Activated naive CD8-positive, alpha-beta T cell treated with anti-CD3 and anti-CD28 coated beads for 36 hours (primary cell): ENCODE measurements at places on chromosomes 1 and 21.

- DNase-seq, result no peak
Observed at GRCh38 chr1:169941982-169942830, 48.5 kb upstream of the SCYL3 start.

GRCh38 chr1:180585994-180586359 lies 27.2 kb downstream of the OVAAL start:
- DNase-seq, result no peak

DNA sequence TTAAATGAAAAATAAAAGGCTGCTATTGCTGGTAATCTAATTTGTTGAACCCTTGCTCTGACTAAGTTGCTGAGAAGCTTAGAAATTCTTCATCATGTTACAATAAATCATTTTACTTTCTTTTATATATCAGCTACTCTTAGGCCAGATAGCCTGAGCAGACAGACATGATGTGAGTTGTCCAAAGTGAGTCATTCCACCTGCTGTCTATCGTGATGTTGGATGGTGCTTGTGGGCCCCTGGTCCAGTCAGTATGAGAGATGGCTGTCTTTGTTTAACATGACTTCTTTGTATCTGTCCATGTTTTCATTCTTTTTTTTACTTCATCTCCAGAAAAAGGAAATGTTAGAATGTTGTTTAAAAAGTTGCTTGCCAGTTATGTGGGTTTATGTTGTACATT lies 188.8 kb downstream of the ADGRL2 start:
- DNase-seq, result no peak

- no peak for DNase-seq
Observed at GRCh38 chr1:115651391-115651790, 9.6 kb downstream of the VANGL1 start.

DNA sequence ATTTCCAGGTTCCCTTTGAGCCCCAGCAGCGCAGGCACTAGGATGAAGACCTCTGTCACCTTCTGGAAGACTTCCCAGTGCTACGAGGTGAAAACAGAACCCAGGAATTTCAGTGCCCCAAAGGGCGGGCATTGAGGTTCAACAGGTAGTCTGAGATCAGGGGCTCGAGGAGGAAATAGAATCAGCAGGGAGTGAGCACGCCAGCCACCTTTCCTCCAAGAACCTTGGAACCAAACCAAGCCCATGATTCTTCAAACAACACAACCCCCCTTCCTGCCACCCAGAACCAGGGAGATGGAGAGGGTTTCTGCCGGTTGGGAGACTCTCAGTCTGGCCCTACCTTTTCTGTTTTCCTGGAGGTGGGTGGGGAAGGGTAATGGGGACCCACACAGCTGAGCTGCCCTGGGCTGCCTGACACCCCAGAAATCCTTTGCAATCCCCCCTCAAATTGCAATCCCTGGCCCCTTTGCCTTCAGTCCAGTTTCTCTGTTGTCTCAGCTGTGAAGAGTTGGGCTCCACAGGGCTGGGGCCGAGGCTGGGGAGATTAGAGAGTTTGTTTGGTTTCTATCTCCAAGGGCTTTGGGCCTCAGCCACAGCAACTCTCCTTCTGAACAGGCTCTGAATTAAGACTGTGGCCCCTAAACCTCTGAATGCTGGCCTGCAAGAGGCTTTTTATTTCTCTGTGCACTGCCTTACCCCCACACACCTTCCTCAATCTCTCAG lies 11.9 kb downstream of the SLC41A1 start:
- DNase-seq, result no peak

DNA sequence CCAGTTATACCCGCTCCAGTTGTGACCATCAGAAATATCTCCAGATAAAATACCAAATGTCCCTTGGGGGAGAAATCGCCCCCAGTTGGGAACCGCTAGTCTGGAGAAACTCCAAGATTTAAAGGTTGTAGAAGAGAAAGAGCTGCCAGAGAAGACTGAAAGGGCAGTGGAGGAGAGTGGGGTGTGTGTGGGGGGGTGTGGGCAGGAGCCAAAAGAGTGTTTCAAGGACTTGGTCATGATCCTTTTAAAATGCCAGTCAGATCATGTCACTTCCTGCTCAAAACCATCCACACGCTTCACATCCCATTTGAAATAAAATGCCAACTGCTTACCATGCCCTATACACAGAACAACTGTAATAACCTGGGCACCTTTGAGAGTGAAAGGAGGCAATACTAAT lies 3.4 kb upstream of the HEYL start:
- DNase-seq, result no peak

DNA sequence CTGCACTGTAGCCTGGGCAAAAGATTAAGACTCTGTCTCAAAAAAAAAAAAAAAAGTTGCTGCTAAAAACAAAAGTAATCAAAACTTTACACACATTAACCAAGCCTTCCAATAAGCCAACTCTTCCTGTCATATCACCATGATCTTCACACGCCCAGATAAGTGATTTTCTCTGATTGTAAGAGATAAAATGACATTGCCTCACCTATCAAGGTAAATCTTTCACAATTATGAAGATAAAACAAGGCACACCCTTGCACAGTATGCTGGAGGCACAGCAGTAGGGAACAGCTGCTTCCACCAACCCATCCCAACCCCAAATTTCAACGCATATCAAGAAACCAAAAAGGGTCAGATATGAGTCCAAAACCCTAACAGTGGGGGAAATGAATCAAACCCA lies 8.8 kb upstream of the TIAM1 start:
- no peak for DNase-seq

- no peak for DNase-seq
Observed at GRCh38 chr21:33461538-33462250, 18.1 kb downstream of the TMEM50B start.

DNA sequence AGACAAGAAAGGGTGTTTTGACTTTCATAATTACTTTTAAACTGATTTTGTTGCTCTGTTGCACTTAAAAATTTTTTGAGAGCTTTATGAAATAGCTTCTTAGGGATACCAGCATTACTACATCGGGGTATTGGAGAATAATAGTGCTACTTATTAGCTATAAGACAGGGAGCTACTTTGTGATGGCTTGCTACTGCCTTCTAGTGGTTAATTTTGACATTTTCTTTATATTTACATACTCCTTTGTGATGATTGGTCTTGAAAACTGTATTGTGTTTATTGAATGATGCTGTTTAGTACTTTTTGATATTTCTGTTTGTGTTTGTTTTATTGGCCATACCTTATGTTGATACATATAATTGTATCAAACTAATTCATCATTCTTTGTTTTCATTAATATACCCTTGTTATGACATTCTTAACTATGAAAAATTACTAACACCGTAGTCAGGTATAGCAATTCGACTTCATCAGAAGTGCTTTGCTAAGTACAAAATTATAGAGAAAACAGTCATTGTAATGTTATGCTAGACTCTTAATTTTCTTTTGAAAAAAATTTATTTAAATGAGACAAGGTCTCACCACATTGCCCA lies 85.5 kb downstream of the CLIC4 start:
- DNase-seq, result no peak

DNA sequence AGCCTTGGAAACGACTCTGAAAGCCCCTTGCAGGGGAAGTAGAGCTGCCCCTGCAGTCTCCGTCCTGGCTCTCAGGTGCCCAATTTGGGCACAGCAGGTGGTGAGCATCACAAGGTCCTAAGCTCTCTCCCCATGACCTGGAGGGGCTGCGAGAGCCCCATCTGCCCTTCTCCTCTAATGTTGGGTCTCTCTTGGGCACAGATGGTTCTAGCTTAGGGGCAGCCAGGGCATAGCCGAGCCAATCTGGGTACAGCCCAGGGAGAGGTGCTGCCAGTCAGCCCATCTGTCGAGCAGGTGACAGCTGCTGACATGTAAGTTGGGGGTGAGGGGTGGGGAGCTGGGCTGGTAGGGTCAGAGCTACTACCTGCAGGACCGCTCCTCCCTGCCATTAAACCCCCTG lies 50.7 kb downstream of the SYT2 start:
- no peak for DNase-seq

- no peak for DNase-seq
Observed at GRCh38 chr1:4675454-4676186, 21.2 kb downstream of the AJAP1 start.

DNA sequence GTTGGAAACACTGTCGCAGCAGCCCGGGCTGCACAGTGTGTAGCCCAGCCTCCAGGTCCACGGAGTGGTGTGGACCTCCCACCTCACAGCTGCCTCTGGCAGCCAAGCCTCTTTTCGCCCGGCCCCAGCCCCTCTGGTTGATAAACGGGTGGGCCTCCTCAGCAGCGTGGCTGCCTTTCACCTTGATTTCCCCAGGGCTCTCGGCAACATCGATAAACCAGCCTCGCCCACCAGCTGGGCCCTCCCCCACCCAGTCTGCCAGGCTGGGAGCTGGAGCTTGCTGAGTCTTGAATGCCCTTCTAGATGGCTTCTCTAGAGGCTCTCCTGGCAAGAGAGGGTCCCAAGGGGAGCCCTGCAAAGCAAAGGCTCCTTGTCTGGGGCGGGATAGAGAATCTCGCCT lies 31.0 kb upstream of the LHX4 start:
- no peak for DNase-seq

- no peak for DNase-seq
Observed at GRCh38 chr21:44557491-44558328, 885 bp downstream of the KRTAP10-3 start.

DNA sequence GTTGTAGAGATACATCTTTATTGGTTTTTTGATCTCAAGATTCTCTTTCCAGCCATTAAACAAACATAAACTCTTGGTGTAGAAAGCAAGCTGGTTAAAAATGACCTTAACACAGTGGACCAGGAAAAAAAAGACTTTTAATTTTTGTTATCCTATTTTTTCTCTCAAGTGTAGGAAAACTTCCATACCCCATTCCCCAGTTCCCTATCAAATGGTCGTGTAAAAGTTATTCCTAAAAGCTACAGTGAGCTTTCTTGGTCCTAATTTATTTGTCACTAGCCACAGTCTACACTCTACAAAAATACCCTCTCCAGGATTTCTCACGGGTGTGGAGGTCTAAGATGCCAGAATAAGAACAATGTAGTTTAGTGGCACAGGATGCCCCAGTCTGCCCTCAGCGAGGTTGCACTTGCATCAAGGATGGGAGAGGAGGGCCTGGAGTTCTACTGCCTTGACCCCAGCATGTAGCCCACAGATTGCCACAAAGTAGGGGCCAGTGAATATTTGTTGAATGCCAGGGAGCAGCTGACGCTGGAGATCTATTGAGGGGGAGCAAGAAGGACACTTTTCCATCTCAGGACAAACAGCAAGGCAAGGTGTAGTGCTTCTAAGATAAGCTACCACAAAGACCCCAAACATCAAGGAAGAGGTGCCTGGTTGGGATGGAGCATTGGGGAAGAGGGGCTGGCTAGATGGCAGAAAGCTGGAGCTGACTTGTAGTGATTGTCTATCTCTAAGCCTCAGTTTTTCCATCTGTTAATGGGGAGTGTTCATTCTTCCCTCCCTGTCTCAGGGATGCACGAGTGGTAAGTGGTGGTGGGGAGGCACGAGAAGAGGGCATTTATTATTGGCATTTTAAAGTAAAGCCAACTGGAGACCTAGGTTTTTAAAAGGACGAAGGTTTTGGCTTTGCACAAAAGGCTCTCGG lies 1.8 kb downstream of the MYCL start:
- DNase-seq, result no peak

- DNase-seq, result no peak
Observed at GRCh38 chr1:234139966-234140365, 233.3 kb upstream of the COA6 start.

DNA sequence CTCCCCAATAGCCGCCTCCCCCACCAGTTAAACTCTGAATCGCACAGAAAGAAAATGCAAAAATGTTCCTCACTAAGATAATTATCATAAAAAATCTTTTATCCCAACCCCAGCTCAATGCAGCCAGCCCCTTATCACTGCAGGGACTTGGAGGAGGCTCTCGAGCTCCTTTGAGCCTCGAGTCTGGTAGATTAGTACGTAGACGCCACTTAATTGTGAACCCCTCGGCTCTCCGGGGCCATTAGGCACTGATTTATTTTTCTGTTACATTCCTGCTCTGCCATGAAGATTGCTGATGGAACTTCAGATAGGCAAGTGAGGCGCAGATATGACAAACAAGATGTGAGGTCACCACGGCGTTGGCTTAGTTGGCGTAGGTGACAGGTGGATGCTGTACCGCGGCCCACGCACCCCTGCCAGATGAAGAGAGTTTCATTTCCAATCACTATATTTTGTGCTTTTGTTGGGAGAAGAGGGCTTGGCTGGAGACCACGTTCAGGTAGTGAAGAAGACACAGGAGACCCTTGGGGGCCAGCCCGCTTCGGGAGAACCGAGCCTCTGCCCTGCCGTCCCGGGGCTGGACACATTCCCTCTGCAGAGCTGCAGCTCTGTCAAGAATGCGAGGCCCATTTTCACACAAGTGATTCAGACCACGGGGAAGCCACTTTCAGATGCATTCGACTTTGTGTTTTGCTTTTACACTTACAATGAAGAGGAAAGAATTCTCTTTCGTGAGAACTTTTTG lies 55.9 kb upstream of the ARHGEF16 start:
- no peak for DNase-seq

DNA sequence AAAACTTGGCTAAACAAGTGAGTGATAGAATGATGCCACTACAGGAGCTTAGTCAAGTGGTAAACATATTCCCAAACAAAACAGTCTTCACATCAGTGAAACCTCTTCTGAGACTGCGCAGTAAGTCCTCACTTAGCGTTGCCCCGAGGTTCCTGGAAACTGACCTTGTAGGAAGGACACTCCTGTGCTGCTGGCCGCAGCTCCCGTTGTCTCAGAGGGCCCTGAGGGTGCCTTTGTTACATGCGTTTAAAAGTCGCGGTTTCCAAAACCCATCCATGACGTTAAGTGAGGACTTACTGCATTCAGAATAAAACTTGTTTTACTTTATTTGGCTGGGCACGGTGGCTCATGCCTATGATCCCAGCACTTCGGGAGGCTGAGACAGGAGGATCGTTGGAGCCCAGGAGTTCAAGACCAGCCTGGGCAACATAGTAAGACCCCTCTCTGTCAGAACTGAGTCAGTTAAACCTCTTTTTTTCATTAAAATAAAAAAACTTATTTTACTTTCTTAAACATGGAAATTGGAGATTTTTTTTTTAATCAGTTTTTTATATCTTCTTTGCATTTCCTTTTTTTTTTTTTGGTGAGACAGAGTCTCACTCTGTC lies 36.0 kb upstream of the DIP2A start:
- DNase-seq, result no peak

DNA sequence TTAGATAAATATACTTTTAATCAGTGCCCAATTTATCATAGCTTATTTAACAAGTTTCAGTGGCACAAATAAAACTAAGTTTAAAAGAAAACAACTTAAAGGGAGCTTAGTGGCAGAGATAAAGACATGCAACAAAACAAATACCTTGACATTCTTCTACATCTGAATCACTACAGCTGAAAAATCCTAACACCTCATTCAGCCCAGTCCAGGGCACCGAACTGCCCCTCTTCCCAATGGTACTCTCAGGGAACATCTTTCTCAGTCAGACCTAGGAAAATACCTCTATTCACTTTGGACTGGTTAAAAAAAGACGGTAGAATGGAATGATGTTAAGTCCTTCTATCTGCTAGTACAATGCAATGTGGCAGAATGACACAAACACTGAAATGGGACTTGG lies 8.3 kb downstream of the OTUD7B start:
- DNase-seq, result no peak
